RWPE1 (cell line): ENCODE measurements at places on chromosomes 4 and X.

DNA sequence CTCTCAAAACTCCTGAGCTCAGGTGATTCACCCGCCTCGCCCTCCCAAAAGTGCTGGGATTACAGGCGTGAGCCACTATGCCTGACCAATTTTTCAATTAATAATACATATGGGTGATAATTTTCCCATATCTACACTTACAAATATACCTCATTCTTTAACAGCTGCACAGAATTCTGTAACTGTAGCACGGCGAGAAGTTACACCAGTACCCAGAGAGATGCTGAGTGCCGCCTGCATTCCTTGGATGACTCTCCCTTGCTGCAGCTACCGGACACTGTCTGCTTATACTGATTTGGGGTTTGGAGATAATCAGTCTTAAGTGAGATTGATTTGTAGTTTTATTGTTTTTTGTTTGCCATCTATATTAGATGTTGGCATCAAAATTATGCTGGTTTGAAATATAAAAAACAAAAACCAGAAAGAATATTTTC, 5.8 kb downstream of the TIFA start:
- no peak for DNase-seq

- no peak for DNase-seq
These were observed 169.9 kb upstream of the NDP start for GRCh38 chrX:44143061-44143602.

DNA sequence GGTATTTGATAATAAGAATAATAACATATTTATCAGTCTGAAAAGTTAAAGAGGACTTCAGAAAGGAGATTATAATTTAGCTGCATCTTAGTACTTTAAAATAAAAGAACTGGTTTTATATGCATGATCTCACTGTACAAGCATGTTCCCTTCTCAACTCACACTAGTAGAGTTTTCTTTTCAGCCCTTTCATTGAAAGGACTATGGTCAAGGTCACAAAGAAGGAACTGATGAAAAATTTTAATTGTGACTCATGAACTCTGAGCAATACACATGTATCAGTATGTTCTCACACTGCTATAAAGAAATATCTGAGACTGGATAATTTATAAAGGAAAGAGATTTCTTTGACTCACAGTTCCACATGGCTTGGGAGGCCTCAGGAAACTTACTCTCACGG, 73.7 kb upstream of the NDST4 start:
- no peak for DNase-seq

- no peak for DNase-seq
These were observed 2.6 kb downstream of the NLGN4X start for GRCh38 chrX:6225911-6226595.

DNA sequence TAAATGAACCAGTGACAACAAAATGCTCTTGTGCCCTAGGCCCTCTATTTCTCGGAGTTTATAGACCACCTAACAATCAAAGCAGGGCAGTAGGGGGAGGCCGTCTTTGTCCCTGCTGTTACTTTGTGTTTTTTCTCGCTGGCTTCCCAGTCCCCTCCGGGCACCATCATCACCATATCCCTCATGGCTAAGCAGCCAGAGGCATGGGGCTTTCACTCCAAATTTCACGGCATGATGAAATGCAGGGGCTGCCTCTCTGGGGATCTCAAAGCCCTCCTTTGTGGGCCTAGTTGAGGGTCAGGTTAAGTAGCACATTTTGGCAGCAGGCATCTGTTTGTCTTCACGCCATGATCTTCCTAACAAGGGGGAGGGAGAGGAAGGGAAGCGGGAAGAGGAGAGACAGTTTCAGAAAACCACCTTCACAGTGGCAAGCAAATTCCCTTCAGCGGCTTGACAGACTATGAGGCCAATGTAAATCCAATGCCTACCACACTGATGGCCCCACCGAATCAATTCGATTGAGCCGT, 91.9 kb downstream of the ANOS1 start:
- no peak for DNase-seq

DNA sequence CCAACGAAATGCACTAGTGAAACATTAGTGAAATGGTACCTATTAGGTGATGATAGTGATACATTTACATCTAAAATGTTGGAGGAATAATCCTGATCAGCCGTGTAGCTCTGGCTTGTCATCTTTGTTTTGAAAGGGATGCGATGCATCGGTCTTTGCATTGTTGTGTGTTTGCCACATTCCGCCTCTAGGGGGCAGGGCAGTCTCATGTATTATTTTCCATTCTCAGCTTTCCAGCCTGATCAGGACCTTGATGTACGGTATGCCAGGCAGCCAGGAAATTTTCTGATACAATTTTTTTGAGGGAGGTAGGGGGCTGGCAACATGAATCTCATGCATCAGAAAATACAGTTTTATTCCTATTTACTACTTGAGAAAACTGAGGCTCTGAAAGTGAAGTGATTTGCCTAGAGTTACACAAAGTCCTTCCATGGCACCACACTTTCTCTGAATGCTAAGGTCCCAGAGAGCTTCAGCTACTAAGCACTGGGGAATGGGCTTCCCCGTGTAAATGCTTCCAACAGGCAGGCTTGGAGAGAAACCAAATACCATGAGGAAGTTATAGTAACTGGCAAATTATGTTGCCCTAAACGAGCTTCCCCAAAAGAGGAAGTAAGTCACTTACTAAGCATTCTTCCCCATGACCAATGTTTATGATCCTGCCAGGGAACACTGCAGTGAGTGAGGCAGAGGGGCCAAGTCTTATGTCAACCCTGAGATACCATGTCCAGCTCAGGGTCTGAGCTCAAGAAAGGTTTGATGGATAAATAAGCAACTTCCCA, 31.8 kb upstream of the IQSEC2 start:
- peak; percentile 58 for DNase-seq

GRCh38 chrX:135591871-135592270, 71.4 kb downstream of the INTS6L start:
- no peak for DNase-seq

DNA sequence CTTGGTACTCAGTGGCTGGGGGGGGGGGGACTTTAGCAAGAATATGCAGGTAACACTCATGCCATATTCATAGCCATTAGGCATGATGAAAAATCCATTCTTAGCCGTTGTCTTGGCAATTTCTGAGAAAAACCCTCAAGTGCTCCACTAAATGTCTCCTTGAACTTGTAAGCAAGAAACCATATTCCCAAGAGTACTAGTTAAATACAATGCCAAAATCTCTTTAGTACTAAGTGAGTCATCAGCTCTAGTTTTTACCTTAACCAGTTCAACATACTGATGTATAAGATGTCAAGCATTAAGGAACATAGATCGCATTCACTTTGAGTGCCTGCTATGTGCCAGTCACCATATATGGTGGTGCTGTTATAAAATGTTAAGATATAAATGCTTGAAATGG, 27.5 kb downstream of the UBE2D3 start:
- DNase-seq, result no peak

- DNase-seq, result no peak
These were observed 121.6 kb downstream of the ATXN3L start for GRCh38 chrX:13198056-13198761.

GRCh38 chr4:169079942-169080827, 70.1 kb upstream of the CBR4 start:
- no peak for DNase-seq

GRCh38 chr4:145843148-145843547, 95.5 kb downstream of the ZNF827 start:
- DNase-seq, result peak; percentile 15

DNA sequence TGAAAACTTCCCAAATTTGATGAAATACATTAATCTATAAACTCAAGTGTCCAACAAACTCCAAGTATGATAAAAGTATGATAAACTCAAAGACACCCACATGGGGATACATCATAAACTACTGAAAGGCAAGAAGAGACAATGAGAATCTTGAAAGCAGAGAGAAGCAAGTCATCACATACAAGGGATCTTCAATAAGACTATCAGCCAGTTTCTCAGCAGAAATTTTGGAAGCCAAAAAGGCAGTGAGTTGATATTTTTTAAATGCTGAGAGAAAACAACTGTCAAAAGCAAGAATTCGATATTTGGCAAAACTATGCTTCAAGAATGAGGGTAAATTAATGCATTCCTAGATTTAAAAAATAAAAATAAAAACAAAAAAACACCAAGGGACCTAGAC, 16.5 kb downstream of the PDCL2 start:
- DNase-seq, result no peak

GRCh38 chr4:108681321-108681809, 31.0 kb downstream of the OSTC start:
- DNase-seq, result no peak

DNA sequence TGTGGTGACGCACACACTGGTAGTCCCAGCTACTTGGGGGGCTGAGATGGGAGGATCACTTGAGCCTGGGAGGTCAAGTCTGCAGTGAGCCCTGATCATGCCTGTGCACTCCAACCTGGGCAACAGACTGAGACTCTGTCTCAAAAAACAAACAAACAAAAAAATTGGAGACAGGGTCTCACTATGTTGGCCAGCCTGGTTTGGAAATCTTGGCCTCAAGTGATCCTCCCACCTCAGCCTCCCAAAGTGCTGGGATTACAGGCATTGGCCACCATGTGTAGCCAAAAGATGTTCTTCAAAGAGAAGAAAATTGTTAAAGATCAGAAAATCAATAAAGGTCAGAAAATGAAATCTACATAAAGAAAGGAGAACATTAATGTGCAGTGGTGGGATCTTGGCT, 41.7 kb upstream of the ABCG2 start:
- DNase-seq, result no peak

DNA sequence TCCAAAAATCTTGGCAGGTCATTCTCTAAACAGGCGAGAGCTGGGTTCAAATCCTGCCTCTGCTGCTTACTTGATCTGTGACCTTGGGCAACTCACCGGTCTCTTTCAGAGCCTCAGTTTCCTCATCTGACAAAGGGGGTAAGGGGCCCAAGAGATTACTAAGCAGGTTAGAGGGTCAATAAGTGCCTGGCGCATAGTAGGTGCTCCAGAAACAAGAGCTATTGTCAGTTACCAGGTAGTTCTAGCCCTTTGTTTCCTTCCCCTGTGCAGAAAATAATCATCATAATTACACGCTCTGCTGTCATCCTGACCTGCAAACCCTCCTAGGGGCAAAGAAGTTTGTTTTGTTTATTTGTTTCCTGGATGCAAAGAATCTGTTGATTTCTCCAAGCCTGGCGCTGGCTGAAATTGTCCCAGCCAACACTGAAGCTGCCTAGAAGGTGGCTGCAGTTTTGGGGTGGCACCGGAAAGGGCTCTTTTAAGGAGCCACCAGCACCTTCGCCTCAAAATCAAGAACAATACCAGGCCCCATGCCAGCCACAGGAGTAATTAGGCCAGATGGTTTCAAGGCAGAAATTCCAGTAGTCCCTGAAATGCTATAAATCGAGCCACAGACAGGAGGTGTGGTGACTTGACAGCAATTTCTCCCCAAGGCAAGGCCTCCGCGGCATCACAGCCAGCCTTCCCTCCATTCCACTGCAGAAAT, 10.2 kb upstream of the KIAA0232 start:
- DNase-seq, result peak; percentile 44

GRCh38 chr4:113636877-113637276, 124.7 kb downstream of the CAMK2D start:
- no peak for DNase-seq

DNA sequence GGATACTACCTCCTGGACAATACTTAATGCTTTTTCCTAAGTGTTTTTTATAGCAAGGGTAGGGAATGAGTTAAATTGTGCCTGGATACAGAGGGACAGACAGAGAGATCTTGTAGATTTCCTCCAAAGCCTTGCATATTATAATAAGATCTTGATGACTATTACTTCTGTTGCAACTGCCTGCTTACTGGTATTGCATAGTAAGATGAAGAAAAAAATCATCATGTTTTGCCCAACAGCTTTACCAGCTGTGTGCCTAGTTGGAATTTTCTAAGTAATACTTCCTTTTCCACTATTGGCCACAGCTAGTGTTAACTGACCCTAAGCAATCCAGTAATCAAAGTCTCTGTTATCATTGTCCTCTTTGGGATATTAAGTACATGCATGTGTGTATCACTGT, 139.0 kb downstream of the DCK start:
- DNase-seq, result no peak

DNA sequence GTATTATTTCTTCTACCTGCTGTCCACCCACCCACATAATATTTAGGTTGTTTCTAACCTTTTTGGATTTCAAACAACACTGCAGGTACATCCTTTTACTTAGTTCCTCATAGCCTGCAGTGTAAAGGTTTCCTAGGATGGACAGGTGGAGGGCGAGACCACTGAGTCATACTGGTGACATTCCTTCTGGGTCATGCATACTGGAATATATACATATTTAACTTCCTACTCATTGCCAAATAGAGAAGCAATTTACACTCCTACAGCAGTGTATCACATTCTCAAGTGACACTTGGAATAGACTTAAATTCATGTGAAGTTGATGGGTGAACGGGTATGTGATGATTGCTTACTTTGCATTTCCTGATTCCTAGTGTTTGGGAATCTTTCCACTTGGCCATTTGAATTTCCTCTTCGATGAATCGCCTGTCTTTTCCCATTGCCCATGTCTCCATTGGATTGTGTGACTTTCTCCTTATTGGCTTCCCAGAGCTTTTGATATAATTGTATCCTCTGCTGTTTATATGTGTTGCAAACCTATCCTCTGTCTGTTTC, 8.2 kb upstream of the PPP2R2C start:
- no peak for DNase-seq

DNA sequence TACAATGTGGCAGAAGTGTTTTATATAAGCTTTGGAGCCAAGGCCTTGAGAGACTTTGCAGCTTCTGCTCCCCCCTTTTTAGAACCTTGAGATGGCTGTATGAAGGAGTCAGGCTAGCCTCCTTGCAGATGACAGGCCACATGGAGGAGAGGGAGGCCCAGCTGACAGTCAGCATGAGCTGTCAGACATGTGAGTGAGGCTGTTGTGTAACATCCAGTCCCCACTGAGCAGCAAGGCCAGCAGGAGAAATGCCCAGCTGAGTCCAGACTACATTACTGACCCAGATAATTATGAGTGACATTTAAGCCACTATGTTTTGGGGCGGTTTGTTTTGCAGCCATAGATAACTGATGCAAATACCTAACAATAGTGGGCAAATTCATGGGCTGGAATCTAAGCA, 515.3 kb upstream of the ARX start:
- no peak for DNase-seq

GRCh38 chr4:141686879-141687278, 50.5 kb downstream of the IL15 start:
- DNase-seq, result no peak

GRCh38 chrX:14776901-14777300, 96.0 kb downstream of the FANCB start:
- DNase-seq, result no peak
